ENCODE measurements at places on chromosomes 3 and 15.

GRCh38 chr3:195866686-195867511 lies 41.5 kb downstream of the TNK2 start:
- no peak for DNase-seq

DNA sequence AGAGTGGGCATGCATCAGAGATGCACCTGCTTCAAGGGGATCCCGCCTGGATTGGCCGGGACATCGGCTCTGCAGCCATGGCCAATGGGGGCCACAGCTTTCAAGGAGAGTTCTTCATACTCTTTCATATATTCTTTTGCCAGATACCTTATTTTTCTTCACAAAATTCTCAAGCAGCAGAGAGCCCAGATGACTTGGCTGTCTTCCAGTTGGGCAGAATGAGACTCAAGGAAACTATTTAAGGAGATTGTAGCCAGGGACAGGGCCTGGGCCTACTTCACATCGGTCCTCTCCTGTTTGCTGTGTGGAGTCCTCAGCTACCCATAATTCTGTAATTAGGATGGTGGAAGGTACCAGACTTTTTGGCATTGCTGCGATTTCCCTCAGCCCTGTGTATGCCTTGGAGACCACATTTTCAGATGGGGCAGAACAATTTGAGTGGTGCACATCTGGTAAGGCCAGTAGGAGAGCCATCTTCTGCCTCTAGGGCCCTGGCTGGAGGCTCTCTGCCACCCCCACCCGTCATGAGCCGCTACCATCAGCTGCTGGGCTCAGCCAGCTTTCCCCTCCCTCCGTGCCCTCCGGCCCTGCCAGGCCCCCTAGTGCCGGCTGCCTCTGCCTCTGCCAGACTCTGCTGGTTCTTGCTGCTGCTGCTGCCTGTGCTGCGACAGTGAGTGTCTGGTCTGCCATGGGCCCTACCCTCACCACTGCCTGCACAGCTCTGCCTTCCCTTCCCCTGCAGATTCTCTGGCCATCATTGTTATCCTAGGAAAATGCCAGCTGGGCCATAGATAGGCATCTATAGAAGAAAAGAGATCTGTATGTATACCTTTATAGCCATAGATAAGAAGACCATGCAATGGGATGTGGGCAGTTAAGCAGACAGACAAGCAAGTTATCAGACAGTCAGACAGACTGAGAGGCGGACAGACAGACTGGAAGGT lies 6.7 kb downstream of the PLIN1 start:
- no peak for DNase-seq

DNA sequence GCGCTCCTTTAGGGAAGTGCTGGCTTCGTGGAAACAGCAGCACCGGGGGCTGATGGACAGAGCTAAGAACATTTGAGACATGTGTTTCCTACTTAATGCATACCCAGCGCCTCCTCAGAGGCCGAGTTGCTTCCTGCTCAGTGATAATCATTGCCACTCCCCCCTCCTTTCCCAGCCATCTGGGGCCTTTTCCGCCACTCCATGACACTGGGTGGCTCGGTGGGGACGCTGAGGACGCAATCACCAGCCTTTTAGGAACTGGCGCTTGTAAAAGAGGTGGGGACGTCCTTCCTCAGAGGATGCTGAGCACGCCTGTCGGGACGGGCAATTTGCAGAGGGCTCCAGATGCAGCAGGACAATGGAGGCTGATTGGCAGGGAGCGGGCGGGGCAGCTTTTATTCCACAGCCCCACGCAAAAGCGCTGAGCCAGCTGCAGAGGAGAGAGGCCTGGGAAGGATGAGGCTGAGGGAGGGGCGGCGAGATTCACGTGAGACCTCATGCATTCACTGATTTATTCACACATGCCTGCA lies 22.2 kb upstream of the IQSEC1 start:
- no peak for DNase-seq

- DNase-seq: no peak
Measured at GRCh38 chr3:179304605-179305004, 18.2 kb upstream of the ZNF639 start.

DNA sequence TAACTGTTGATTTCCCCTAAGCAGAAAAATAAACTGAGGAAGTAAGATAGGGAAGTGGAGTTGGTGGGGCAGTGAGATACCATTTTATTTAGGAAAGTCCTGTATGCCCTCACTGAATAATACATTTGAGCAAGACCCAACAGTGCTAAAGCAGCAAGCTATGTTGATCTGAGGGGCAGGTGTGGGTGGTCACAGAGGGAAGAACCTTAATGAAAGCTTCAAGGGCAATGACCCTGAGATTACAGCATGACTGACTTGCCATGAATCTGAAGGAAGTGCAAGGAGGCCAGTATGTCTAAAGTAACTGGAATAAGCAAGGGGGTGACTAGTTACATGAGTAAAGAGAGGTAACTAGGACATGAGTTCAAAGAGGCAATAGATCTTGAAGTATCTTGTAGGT lies 159.5 kb downstream of the CD47 start:
- DNase-seq: no peak

DNA sequence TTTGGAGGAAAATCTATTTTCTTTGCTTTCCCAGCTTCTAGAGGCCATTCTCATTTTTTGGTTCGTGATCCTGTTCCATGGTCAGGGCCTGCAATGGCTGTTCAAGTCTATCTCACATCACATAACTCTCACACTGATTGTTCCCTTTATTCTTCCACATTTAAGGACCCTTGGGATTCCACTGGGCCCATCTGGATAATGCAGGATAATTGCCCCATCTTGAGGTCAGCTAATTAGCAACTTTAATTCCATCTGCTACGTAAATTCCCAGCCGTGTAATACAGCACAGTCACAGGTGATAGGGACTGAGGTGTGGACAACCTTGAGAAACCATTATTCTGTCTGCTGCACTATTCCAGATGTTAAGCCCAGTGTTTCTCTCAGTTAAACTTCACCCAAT lies 311.6 kb upstream of the CNTN4 start:
- no peak for DNase-seq

DNA sequence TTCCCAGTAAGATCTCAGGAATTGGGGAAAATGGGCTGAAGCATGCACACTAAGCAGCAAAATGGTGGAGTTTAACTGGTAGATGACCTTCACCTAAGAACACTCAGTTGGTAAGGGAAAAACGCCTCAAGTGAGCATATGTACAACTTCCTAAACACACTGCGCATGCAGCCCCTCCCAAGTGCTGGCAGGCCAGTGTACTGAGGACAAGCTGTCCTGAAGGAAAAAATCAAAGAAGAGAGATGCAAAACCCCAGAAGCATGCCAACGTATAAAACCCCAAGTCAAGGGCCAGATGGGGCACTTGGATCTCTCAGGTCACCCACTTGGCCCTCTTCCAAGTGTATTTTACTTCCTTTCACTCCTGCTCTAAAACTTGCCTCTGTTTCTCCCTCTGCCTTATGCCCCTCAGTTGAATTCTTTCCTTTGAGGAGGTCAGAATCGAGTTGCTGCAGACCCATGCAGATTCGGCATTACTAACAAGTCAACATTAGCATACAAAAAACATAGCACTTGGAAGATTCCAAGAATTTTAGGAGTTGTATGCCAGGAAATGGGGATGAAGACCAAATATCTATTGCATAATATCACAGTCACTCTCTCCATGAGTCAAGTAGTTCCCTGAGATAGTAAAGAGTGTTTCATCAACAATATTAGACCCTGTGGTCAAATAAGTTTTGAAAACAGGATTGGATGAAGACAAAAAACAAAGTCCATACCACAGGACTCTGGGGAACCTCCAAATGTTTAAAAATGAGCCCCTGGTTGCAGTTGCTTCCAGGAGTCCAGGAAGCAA lies 10.8 kb upstream of the FYCO1 start:
- no peak for DNase-seq

DNA sequence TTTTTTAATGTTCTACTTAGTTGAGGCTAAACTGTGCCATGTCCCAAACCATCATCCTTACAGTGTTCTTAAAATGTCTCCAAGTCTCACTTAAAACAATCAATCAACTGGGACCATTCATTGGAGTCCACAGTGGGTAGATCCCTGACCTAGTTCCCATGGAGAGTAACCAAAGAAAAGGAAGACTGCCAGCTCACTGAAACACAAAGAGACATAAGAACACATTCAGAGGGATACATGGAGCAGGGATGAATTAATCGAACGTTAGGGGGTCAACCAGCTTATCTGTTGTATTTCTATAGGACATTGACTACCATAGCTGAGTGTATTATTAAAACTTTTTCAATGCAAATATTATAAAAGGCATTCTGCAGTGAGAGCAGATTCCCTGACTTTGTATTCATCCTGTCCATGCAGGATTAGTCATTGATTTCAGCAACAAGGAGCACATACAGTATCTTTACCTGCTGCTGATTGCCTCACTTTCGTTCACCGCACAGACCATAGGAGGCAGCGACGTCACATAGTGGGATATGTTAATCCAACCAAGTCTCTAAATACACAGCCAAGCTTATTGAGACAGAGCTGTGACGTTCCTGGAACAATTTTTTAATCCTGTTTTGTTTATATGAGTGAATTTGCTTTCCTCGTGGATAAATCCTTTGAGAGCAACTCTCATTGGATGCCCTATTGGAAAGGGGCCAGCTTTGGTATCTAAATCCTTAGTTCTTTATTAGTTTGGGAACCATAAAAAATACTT lies 364.9 kb upstream of the RBMS3 start:
- no peak for DNase-seq

GRCh38 chr3:129022114-129023007 lies 21.3 kb downstream of the EFCC1 start:
- DNase-seq: no peak

DNA sequence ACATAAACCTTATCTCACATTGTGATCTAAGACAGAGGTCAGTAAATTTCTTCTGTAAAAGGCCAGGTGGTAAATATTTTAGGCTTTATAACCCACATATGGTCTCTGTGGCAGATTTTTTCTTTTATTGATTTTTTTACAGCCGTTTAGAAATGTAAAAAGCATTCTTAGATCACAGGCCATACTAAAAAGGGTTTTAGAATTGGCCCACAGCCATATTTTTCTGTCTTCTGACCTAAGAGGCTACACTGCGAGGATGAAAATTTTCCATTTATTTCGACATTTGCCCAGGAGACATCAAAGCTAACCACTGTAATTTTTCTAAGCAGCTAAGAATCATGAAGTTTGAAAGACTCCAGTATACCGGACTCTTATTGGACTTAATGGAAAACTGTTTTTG lies 377.2 kb upstream of the SGO1 start:
- DNase-seq: no peak

DNA sequence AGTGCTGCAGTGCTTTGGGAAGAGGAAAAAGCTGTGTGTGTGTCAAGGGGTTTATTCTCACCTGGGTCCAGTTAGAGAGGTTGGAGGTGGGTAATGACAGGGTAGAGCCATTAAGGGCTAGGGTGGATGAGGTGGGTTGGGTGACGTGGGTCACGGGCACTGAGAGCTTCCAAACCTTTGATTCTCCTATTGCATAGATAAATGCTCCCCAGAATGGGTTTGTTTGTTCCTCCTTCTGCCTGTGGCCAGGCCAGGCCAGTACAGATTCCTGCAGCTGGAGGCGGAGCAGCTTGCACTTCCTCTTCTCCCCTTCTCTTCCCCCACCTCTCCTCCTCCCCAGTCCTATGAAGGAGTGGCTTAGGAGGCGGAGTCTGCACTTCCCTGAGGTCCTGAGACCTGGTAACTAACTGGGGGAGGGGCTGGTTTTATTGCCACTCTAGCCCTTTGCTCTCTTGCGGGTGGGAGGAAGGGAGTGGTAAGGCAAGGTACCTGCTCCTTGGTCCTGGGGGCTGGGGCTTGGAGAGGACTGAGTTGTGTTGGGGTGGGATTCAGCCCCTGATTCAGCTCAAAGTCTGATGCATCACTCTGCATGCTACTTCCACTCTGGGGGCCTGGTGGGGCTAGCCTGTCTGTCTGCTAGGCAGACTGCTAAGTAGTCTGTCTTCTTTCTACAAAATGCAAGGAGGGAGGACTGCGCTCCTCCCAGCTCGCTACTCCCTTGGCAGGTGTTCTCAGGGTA lies 3.5 kb downstream of the SPINT1 start:
- DNase-seq: no peak

- DNase-seq: no peak
Measured at GRCh38 chr15:77541421-77542181, 91.1 kb downstream of the LINGO1 start.

GRCh38 chr15:92029767-92030166 lies 176.3 kb downstream of the SLCO3A1 start:
- DNase-seq: no peak

DNA sequence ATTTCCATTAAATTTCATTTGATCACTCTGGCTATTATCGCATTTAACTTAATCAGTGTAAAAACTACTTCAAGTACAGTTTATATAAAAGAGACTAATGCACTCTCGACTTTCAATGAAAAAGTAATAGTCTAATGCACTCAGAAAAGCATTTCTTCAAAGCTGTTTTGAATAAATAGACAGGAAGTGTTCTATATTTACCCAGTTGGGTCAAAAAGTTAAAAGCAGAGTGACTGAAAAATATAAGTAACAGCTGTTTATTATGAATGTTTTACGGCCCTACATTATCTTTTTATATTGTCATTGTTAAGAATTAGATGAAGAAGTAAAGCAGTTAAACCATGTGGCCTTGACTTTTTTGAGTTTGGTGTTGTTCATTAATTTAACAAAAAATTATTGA lies 391.8 kb downstream of the ZPLD1 start:
- no peak for DNase-seq

DNA sequence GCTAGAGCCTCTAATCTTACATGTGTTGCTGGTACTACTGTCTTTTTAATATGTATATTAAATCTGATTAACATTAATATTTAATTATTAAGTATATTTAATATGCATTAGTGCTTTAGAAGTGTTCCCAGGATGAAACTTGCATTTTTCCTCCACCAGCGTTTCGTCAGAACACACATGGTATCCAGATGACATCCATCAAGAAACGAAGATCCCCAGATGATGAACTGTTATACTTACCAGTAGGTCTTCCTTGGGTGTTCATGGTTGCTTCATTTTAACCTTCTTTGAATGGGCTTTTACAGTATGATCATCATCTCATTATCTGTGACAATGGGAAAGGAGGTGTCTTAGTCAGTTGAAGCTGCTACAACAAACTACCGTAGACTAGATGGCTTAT lies 238.0 kb downstream of the TP63 start:
- DNase-seq: no peak

DNA sequence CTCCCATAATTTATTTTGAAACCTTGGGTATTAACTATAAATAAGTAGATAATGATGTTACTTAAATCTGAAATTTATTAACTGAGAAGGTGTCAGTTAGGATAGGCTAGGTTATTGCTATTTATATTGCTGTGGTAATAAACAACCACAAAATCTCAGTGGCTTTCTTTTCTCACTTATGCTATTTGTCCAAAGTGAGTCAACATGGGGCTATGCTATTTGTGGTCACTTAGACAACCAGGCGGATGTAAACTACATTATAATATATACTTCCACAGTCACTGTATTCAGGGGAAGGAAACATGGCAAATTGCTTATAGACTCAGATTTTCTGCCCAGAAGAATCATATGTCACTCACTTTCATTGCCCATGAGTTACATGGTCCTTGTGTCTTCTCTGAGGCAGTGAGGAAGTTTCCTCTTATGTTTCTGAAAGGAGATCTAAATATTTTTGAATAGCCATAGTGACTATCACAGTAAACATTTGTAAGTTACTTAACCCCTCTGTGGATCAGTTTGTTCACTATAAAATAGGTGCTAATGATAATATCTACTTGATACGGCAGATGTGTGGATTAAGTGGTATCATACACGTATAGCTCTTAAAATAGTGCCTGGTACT lies 19.8 kb downstream of the HMG20A start:
- DNase-seq: no peak

Data from activated naive CD4-positive, alpha-beta T cell (primary cell).